D341Med (cell line): ENCODE measurements at places on chromosomes 3 and 15.

GRCh38 chr3:9878700-9879099 lies 1.4 kb downstream of the CIDEC start:
- no peak for DNase-seq

GRCh38 chr3:127923611-127924010 lies 8.6 kb downstream of the KBTBD12 start:
- no peak for DNase-seq

- DNase-seq: no peak
These were observed 125.4 kb downstream of the ULK4 start for GRCh38 chr3:41836360-41837134.

DNA sequence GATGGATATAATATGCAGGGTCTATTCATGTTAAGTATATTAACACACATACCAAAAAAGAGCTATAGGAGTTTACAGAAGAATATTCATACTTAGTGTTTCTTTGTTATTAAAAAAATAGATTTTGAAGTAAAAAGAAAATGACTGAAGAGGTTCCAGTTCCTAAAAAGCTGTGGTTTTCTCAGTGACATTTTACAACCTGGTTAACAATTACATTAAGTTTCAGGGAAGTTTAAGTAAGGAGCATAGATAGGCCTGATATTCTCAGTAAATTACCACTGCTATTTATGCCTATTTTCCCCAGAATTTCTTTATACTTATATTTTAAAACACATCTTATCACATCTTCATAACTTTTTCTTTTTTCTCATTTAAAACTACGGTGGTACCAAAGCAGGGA lies 43.6 kb upstream of the SPTSSB start:
- DNase-seq: no peak

- peak; percentile 23 for DNase-seq
These were observed 2.3 kb upstream of the MBNL1 start for GRCh38 chr3:152266221-152266995.

DNA sequence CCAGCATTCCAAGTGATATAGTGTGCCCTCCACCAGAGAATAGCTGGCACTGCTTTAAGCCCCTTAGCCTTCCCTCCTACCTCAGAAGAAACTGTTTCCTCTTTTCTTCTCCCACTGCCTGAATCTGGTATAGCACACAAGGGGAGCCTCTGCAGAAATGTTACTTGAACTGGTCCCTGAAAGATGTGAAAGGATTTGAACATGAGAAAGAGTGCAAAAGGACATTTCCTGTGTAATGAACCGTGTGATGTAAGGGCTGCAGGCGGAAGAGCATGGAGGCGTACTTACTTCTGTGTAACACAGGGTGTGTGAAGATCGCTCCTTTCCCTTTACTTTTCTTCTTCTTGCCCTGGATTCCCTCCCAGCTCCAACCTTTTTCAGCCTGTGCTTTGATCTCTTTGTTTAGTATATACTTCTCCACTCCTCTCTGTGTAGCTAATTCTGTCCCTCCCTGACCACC lies 8.4 kb downstream of the TMOD3 start:
- no peak for DNase-seq
